ENCODE measurements at places on chromosomes 5 and 9. TPM values are rescaled to one million over a fixed set of nuclear protein-coding genes. Genes with fewer than 3 reads are reported as not detected.

Gene FAM163B
- not detected for total RNA-seq

Gene PTGES
- 1.1 TPM for total RNA-seq

- no peak for DNase-seq
Observed at GRCh38 chr5:138366632-138367382, 14.3 kb downstream of the KDM3B start.

DNA sequence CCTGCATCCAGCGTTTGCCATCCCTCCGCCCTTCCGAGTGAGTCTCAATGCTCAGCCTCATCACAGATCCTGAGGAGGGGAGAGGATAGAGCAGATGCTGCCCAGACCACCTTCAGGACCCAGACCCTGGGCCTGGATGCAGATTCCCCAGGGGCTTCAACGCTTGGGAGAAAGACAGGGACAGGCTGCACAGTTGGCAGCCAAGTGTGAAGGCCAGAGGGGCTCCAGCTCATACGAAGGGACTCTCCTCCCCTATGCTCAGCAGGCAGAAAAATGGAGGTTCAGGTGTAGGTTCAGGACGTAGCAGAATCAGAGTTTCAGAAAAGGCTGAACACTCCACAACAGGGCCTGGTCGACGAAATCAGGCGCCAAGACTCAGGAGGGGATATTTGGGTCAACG is 378.5 kb upstream of the IRX1 start:
- no peak for DNase-seq

Gene TEK
- not detected for total RNA-seq

GRCh38 chr5:14008819-14009311 is 64.4 kb upstream of the DNAH5 start:
- DNase-seq: peak; percentile 80

Gene LEAP2
- total RNA-seq: 1.4 TPM

Gene HEMGN
- not detected for total RNA-seq

DNA sequence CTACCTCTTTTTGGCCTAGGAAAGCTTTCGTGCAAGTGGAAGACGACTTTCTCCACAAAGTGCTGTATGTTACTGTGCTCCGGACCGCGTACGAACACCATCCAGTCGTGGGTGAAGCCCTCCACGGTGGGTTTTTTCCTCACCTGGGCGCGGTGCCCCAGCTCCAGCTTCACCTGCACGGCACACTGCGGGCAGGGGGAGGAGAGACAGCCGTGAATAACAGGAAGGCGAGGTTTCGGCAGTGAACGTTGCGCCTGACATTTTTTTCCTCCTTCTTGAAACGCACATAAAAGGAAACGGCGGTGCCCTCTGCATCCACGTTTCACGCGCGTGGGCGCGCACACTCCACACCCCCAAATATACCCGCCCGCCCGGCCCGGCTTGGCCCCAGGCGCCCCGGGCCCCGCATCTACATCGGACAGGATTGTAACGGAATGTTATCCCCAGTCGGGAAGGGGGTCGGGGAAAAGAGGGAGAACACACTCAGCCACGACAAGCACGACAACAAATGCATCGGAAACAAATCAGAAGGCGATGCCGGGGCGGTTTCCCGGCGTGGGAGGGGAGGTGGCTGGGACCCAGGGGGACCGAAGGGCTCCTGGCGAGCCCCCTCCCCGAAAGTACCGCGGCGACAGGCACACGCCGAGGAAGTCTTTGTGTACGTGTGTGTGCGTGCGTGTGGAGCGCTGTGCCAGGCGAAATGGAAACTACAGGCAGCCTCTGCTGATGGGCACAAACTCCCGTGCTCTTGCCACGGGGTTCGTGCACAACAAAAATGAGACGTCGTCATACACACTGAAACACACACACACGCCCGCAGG is 1.4 kb downstream of the MLLT3 start:
- no peak for DNase-seq

DNA sequence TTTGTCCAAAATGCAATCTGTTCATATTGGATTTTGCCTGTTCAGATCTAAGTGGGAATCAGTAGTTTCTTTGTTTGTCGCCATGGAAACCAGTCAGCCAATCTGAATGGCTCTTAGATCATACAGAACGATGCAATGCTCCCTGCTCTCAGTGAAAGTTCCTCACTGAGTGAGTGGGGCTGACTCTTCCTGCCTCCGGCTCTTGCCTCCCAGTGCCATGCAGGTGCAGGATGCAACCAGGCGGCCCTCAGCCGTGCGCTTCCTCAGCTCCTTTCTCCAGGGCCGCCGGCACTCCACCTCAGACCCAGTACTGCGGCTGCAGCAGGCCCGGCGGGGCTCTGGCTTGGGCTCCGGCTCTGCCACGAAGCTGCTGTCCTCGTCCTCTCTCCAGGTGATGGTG is at the start of gene PTPDC1:
PTPDC1 (plus strand) TSS at position 151 of the 400 bp plus-strand sequence; CDS start at position 218, 67 bp downstream.
- DNase-seq: no peak

- no peak for DNase-seq
Observed at GRCh38 chr5:95526871-95527270, 27.9 kb downstream of the SKIC3 start.

DNA sequence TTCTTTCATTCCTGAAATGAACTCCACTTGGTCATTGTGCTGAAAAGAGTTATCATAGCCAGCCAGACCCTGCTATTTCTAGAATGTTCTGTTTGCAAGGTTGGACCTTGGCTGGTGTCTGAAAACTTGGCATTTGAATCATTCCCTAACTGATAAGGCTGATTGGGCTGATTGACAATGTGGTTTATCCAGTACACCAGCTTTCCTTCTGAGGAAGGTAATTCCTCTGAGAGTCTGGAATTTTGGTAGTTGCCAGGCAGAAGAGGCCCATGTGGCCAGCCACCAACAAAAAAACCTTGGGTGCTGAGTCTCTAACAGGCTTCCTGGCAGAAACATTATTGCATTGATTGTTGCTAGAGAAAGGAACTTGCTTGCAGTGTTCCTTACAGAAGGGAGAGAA is 15.3 kb downstream of the SEC61B start:
- no peak for DNase-seq

GRCh38 chr5:151162776-151163175 is 5.2 kb upstream of the ANXA6 start:
- no peak for DNase-seq

GRCh38 chr9:14336244-14336643 is 22.3 kb upstream of the NFIB start:
- no peak for DNase-seq

DNA sequence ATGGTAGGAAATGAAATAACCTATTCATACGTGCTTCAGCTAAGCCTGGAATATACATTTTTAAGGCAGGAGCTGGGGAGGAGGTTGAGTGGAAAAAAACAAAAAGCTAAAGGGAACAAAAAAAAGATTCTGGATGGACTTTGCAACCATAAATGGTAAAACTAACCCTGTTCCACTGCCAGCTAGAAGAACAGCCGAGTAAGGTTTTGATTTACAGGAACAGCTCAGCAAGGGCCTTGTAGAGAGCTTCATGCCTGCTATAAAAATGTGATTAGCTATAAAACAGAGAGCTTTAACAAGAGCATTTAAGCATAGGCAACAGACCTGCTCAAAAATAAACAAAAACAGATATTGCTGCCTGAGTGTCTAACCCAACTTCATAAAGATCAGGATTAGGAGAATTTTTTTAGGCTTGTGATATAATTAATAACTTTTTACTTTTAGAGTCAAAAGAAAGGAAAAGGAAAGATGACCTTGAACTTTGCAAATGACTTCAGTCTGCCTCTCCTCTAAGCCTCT is 194.8 kb downstream of the FBXL7 start:
- DNase-seq: no peak

Gene KIF4B
- 0.10 TPM for total RNA-seq

Gene QSOX2
- total RNA-seq: 40.0 TPM

Gene UBLCP1
- total RNA-seq: 31.8 TPM

DNA sequence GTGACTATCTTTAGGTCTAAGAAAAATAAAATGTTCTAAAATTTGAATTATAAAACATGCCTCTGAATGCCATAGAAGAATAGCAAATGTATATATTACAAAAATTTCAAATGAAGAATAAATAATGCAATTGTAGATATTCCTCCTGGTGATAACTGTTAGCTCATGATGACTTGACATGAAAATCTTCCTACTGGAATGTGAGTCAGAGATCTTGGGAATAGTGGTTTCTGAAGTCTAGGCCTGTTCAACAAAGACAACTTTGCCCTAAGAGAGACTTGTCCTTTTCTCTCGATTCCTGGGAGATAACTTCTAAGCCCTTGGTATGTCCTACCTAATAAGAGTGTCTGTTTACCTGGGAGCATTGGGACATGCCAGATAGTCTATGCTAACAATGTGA is 746.3 kb upstream of the RIOK2 start:
- DNase-seq: no peak

Gene CYSRT1
- 0.67 TPM for total RNA-seq

DNA sequence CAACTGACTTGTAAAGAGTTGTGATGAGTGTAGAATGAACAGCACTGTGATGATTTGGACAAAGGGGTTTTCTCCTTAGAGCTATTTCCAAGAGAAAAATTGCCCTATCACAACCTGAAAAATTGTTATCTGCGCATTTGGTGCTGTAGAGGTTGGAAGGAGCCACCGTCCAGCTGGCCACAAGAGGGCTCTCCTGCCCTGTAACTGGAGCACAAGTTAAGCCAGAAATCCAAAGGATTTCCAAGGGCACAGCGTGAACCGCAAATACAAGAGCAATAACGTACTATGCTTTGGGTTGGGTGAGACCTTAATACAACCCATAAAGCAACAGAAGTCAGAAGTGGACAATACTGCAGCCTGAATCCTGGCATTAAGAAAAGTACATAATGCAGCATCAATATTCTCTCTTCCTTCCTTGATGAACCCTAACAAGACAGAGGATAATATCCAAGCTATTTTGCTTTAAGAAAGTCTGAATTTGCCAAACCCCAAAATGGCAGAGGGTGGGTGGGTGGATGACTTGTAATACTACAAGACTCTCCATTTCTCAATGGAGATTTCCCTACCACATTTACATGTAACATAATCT is 56.8 kb upstream of the SMIM32 start:
- DNase-seq: peak; percentile 43

DNA sequence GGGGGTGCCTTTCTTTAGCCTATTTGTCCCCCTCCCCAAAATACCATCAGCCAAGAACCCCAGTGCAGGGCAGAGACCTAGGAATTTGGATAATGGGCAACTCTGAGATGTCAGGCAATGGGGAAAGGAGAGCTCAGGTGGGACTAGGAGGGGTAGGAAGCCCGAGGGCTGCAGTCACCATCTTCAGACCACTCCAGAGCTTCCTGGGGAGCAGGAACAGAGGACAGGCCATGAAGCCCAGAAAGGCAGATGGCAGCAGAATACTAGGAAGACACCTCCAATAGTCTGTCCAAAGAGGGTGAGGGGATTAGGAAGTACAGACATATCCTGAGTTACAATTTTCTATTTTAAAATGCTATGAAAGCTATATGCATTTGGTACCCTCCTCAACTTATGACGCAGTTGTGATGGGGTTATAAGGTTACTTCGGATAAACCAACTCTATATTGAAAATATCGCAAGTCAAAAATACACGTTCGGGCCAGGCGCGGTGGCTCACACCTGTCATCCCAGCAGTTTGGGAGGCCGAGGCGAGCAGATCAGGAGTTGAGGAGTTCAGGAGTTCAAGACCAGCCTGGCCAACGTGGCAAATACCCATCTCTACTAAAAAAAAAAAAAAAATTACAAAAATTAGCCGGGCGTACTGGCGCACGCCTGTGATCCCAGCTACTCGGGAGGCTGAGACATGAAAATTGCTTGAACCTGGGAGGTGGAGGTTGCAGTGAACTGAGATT is 34.6 kb upstream of the IL17B start:
- DNase-seq: no peak

Gene ANXA1
- total RNA-seq: 72.0 TPM

GRCh38 chr5:170885809-170886208 is 24.0 kb downstream of the RANBP17 start:
- DNase-seq: no peak

DNA sequence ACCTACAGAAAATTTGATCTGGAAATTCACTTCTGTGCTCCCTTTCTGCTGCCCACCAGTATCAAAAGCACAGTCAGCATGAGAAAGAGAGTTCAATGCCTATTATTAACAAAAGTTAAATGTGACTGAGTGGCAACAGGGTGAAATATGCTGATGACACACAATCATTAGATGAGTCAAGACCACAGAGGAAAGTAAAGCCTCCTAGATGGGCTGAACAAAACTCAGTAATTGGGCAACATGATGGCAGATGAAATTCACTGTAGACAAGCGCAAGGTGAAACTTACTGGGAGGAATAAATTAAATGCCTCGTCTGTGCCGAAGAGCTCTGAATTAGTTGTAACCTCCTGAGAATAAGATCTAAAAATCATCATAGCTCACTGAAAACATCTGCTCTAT is 752.8 kb downstream of the IRX1 start:
- no peak for DNase-seq

- no peak for DNase-seq
Observed at GRCh38 chr9:133762488-133763271, 24.5 kb upstream of the SARDH start.

Gene FRMD3
- total RNA-seq: 14.5 TPM

- DNase-seq: no peak
Observed at GRCh38 chr5:89292487-89292886, 409.5 kb upstream of the MEF2C start.

DNA sequence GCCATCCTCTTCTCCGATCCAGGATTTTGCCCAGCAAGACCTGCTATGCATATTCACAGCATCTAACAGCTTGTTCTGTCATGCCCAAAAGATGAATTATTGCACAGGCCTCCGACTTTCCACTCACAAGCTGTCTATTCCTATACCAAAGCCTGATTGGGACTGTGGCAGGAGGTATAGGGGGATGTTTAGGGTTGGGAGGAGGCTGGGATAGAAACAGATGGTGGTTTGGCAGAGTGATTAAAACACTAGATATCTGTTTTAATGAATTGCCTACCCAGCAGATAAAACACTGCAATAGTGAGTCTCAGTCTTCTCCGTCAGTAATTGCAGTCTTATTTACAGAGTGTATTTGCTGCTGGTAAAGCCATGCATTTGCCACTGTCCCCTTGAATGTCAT is 215.3 kb downstream of the TLR4 start:
- DNase-seq: no peak

- no peak for DNase-seq
Observed at GRCh38 chr5:87185838-87186237, 81.8 kb upstream of the RASA1 start.

Gene PCDHGB3
- total RNA-seq: 0.49 TPM

Gene PCDHB7
- total RNA-seq: 1.3 TPM

GRCh38 chr5:72539726-72540125 is 32.5 kb upstream of the ZNF366 start:
- no peak for DNase-seq

GRCh38 chr5:172504701-172505402 is 50.5 kb upstream of the SH3PXD2B start:
- DNase-seq: no peak
